ELR (cell line): ENCODE measurements at places on chromosomes 5 and 9.

GRCh38 chr9:124333203-124333579 lies 75.4 kb downstream of the NEK6 start:
- no peak for DNase-seq

DNA sequence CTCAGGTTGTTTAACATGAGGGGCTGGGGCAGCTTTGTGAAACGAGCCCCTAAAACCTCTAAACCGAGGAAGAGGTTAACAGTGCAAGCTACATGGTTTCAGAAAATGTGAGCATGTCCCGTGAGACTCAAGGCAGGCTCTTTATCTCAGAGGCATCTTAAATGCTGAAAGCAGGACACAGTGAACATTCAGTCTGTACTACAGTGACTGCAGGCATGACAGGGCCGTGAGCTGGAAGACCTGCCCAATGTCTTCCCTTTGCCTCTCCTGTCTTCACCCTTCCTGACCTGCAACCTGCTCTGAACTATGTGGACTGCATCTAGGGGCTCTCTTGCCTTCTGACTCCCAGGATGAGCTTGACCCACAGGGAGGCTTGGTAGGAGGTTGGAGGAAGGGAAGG lies 58.3 kb downstream of the PRLR start:
- DNase-seq = no peak

DNA sequence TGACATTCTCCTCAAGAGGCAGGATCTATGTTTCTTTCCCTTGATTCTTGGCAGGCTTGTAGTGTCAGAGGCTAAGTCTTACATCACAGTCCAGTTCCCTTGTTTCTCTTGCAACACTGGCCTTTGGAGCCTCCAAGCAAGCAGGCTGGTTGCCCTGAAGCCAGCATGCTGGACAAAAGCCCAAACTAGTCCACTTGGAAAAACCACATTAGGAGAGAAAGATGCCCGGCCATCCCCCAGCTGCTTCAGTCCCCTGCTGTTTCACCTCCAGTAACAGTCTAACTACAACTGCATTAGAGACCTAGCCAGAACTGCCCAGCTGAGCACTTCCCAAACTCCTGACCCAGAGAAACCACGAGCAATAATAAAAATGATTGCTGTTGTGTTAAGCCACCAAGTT lies 87.6 kb downstream of the ADAMTS6 start:
- DNase-seq = peak; percentile 24

DNA sequence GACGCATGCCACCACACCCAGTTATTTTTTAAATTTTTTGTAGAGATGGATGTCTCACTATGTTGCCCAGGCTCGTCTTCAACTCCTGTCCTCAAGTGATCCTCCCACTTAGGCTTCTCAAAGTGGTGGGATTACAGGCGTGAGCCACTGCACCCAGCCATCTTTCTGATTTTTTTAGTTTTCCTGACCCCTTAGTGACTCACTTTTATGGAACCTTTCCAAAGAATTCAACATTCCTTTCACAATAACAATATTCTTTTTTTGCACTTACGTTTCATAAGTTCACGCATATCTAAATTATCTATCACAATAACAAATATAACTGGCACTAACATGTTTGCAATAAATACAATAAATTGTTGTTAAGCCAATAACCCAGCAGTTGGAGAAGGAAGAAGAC lies 8.5 kb downstream of the ELOVL7 start:
- DNase-seq = peak; percentile 32

DNA sequence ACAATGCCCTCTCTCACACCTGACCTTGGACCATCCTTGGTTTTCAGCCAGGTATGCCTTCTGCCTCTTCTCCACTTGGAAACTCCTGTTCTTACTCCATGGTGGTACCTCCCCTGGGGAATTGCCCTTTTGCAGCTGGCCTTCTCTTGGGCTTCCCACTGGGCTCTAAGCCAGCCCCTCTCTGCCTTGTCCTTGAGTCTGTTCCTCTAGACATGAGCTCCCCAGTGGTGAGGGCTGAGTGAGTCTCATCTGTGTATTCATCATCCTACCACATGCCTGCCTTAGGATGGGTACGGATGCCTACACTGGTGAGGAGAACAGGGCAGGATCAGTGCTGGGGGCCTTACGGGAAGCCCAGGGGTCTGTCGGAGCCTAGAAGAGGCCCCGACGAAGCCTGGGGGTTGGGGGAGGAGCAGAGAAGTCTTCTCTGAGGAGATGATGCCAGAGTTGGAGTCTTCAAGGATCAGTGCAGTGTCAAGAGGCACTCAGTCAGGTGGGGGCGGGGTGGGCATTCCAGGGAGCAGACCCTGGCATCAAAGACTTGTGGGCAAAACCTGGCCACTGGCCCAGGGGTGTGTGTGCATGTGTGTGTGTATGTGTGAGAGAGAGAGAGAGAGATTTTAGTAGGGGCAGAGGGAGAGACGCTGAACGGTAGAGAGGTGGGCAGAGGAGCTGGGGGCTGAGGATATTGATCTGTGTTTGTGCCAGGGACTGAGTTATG lies 5.2 kb upstream of the CRB2 start:
- DNase-seq = no peak

- DNase-seq = no peak
Observed at GRCh38 chr5:53783624-53784228, 223.3 kb downstream of the NDUFS4 start.

- peak; percentile 53 for DNase-seq
Observed at GRCh38 chr5:154118893-154119336, 71.6 kb upstream of the GALNT10 start.

- DNase-seq = no peak
Observed at GRCh38 chr9:101457003-101457402, 21.4 kb upstream of the ALDOB start.

- peak; percentile 96 for DNase-seq
Observed at GRCh38 chr5:128436749-128437188, 101.3 kb downstream of the FBN2 start.

DNA sequence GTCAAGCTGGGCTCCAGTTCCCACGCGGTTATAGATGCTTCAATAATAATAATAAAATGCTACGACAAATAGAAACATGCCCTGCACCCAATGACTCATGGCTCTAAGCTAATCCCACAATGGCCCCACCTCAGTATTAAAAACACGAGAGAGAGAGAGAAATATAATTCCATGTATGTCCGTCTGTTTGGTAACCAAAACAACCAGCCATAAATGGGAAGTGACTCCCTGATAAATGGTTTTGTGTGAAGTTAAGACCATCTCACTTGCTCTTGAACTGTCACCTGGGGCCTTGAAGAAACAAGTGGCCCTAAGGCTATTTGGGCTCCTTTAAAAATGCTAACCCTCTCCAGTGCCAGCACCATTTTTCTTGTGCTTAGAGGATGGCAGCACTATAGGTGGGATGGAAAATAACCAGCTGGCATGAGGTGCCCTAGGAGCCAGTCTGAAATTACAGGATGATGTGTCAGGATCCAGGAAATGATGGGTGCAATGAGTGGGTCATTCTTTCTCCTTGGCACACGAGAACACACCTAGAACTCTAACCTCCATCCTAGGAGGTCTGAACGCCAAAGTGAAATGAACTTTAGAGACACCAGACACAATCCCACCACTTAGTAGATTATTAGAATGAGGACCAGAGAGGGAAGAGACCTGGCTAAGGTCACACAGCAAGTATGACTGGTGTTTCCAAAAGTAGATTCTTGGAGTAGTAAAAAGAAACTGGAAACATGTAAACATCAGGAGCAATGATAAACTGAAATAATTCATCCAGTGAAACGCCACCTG lies 35.7 kb upstream of the ADRB2 start:
- peak; percentile 40 for DNase-seq

DNA sequence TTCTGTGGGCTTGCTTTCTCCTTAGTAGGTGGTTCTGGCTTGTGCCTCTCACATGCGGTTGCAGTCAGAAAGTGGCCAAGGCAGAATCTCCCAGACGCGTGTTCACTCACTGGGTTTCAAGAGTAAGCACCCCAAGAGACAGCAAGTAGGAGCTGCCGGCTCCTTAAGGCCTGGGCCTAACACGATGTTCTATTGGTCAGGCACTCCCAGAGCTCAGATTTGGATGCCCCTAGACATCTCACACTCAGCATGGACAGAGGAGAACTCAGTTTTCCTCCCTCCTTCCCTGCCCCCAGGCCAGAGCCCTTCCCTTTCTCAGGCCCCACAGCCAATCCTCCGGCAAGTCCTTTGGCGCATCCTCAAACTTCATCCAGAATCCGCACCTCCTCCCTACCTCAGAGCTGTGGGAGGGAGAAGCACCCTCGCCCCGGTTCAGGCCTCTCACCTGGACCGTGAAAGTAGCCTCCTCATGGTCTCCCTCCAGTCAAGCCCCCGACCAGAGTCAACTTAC lies 6.5 kb upstream of the CARD19 start:
- DNase-seq = no peak

GRCh38 chr5:90957906-90958305 lies 399.3 kb downstream of the ADGRV1 start:
- no peak for DNase-seq

DNA sequence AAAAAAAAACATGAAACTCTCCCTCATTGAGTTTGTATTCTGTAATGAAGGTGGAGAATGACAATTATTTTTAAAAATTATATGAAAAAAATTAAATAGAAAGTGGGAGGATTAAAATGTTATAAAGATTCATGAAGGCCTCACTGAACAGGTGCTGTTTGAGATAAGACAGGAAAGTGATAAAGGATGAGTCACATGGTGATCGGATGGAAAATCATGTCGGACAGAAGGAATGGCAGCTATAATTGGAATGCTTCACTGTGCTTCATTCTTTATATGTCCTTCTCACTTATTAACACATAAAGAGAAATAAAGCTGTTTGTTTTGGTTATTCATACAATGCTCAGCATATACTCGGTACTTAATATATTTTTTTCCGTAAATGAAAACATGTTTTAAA lies 464.5 kb upstream of the RGMB start:
- DNase-seq = peak; percentile 79

GRCh38 chr5:168936511-168936910 lies 357.3 kb upstream of the PANK3 start:
- DNase-seq = no peak

GRCh38 chr5:10567781-10568321 lies 4.0 kb downstream of the ANKRD33B start:
- DNase-seq = no peak

GRCh38 chr5:55456216-55456895 lies 78.4 kb downstream of the PLPP1 start:
- DNase-seq = peak; percentile 84

GRCh38 chr5:122940890-122941289 lies 95.5 kb downstream of the SNX24 start:
- DNase-seq = no peak

DNA sequence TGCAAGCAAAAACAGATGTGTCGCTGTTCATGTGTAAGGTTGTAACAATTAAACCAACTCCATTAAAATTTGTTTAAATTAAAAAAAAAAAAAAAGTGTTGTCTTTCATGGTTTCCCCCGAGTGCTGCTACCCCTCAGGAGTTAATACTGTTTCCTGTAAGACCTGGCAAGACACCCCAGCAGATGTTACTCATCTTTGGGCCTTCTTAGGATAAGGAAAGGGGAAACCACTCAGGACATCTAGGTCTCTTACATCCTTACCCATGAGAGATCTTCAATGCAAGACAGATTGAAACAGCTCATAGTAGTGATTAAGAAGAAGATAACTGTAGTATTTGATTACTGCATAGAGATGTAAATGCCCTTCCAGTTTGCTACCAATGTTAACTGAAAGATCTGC lies 33.5 kb upstream of the F2R start:
- DNase-seq = no peak

DNA sequence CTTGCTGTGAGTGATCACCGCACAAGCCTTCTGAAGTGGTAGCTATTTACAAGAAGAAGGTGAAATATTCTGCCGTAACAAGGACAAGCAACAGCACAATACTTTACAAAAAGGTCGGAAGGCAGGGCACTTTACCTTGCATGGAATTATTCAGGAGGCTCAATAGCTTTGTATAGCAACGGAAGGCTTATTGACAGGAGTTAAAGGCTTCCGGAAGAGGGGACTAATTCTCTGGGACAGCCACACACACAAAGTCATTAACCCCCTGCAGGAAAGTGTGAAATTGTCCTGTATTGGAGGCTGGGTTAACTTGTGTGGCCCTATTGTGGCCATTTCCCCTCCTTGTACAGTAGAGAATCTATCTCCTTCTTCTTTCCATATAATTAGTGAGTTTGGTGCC lies 199.3 kb upstream of the SEMA6A start:
- no peak for DNase-seq

- DNase-seq = no peak
Observed at GRCh38 chr5:79873187-79873586, 117.9 kb downstream of the MTX3 start.

DNA sequence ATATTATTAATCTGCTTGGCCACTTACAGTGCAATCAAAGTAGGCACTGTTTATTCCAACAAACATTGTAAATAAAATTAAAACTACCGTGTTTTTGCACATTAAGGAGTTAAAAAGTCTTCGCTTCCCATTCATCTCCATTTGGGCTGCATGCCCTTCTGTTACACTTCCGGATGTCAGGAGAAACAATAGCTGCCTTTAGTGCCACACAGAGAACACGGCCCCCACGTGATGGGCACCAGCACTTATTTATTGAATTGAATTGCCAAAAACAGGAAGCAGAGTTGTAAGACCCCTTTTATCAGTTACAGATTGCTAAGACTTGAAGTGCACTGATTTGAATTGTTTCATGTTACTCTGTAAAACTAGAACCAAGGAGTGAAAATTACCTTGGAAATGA lies 80.4 kb downstream of the LHFPL2 start:
- no peak for DNase-seq

- DNase-seq = no peak
Observed at GRCh38 chr9:116147821-116148220, 5.8 kb upstream of the PAPPA start.

DNA sequence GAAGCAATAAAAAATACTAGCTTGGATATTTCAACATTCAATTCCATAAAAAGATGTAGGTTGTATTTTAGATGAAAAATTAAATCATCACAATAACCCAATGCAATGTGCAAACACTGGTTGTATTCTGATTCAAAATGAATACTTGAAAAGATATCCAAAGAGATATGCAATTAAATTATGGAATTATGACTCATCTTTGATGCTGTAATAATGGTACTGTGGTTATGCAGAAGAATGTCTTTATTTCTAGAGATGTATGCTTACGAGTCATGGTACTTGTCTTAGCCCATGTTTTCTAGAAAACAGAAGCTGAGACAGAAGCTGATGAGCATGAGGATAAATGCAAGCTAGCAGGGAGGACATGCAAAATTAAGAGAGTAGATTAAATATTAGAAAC lies 1941.4 kb upstream of the NUDT12 start:
- peak; percentile 33 for DNase-seq

GRCh38 chr5:151134228-151134627 lies 23.4 kb downstream of the ANXA6 start:
- DNase-seq = no peak
